Activated CD4-positive, alpha-beta T cell treated with anti-CD3 and anti-CD28 coated beads, Interleukin-10, Interleukin-2, amounts not matched to agents 100 ng/mL and 50 ng/mL, durations not matched to agents 16 hours and 8 hours (primary cell): ENCODE measurements at places on chromosomes 11 and 22.

GRCh38 chr11:114059984-114060391 is 477 bp downstream of the ZBTB16 start:
- DNase-seq = no peak

DNA sequence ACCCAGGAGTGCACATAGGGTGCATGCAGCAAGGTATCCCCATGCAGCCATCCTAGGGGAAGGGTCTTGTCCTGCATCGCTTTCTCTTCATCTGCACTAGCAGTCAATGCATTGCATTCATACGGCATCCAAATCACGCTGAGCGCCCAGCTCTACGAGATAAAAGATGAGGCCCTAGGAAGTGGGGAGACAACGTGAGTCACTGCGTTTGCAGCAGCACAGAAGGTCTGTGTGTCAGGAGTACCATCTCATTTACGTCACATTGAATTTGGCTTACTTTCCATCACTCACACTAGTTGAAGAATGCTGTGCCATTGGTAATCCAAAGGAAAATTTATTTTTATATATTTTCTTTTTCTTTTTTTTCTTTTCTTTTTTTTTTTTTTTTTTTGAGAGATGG is 2.5 kb upstream of the ST14 start:
- DNase-seq = no peak

DNA sequence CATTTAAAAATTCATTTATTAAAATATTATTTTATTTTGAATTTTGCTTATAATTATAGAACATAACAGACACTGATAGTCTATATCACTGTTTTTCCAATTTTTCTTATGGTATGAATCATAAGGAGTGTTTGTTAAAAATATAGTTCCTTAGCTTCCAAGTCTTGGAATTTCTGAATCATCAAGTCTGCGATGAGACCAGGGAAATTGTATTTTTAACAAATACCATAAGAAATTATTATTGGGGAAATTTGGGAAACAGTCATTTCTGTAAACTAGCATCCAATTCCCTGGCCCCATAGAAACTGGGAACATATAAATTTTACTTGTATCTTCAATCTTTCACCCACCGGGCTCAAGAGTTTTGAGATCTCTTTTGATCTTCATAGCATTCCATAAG is 38.0 kb upstream of the PICALM start:
- DNase-seq = no peak

- DNase-seq = no peak
Measured at GRCh38 chr11:70825893-70826540, 426.4 kb downstream of the SHANK2 start.

DNA sequence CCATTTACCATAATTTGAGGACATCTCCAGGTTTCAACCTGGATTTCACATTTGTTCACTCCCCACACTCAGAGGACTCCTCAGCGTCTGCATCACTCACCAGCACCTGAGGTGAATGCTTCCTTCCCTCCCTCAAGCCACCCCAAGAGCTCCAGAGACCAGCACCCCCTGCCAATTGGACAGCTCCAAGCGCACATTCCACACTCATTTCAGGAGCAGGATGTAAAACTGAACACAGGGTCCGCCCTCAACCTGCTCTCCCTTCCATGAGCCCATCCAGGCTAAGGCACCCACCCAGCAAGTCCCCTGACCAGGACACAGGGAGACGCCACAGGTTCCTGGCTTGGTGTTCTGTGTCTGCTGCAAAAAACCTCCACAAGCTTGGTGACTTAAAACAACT is 3.9 kb downstream of the SCGB1D1 start:
- DNase-seq = no peak

- peak; percentile 61 for DNase-seq
Measured at GRCh38 chr22:24758164-24758799, 16.2 kb downstream of the PIWIL3 start.

GRCh38 chr22:22573047-22573889 is 14.2 kb upstream of the PRAME start:
- DNase-seq = no peak

- no peak for DNase-seq
Measured at GRCh38 chr11:43518408-43519160, 159.9 kb downstream of the TTC17 start.

- no peak for DNase-seq
Measured at GRCh38 chr11:36243641-36244040, 45.6 kb downstream of the COMMD9 start.

- no peak for DNase-seq
Measured at GRCh38 chr11:33774736-33775466, 581 bp upstream of the FBXO3 start.

DNA sequence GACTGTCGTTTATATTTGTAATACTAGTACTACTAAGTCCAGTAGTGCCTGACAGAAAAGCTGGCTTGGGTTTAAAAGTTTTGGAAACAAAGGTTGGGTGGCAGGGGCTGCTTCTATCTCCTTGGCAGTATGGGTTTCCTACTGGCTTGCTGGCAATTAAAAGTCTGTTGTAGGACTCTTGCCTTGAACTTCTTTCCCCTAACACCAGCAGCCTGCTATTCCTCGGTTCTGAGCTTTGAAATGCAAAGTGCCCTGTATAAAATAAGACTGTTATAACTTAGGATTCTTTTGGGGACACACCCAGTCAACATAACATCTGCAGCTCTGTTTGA is 1.3 kb downstream of the RNF169 start:
- DNase-seq = no peak

GRCh38 chr22:25566898-25567235 is 2.4 kb downstream of the GRK3 start:
- DNase-seq = no peak

DNA sequence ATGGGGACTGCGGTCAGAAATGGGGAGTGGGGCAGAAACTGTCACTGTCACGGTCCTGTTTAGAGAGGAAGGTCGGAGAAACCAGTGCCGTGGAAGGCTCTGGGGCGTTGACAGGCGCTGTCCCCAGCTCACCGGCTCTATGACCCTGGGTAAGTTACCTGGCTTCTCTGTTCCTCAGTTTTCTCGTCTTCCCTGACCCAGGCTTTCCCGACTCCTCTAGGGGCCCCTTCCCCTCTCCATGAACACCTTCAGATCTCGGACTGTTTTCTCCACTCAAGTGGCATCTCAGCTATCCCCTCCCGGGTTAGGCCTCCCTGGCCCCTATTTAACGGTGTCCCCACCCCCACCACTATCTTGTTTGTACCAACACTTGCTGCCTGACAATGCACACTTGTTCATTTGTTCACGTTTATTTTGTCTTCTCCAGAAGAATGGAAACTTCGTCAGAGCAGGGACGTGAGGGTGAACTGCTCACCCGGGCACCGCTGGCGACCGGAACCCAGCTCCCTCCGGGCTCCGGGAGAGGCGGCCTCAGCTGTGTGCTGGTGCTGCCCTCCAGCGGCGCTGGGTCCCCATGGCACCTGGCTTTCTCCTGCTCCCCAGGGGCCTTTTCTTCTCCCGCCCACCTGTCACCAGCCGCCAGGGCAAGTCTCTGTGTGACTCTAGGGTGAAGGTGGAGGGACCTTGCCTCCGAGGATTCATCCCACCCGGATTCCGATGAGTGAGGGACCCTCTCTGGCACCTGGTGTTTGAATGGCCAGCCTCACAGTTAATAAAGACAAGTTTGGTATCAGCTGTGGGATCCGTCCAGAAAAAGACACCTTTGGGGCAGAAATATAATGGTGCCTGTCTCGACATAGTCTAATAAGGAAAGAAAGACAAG is 33.1 kb upstream of the SLC35C1 start:
- DNase-seq = peak; percentile 88

- DNase-seq = no peak
Measured at GRCh38 chr11:19910931-19911330, 198.3 kb downstream of the NAV2 start.

DNA sequence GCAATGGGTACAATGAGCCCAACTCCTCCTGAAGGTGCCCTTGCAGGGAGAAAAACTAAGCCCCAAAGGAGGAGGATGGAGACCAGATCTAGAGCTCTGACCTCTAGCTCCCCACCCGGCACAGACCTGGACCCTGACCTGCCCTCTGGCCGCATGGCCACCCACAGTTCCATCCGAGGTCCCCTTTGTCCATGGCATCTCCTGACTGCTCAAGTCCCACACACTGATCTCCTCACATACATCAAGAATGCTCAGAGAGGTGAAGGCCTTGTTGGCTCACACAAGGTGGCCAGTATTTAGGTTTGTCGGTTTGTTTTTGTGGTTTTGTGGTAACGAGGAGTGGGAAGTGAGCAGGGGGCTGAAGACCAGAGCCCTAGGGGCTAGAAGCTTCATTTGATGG is 423.5 kb upstream of the B3GAT1 start:
- DNase-seq = no peak

DNA sequence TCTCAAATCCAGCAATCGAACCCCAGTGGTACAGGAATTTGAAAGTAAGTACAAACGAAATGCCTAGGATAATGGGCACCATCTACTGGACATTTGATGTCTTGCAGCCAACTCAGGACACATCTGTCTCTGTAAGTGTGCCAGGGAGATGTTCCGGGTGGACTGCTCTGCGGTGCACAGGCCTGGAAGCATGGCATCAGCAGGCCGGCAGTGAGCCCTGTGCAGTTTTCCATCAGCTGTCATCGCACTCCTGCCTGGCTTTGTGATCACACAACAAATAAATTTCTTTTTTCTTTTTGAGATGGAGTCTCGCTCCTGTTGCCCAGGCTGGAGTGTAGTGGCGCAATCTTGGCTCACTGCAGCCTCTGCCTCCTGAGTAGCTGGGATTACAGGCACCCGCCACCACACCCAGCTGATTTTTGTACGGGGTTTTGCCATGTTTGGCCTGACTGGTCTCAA is 71.0 kb downstream of the JAM3 start:
- peak; percentile 55 for DNase-seq

- peak; percentile 97 for DNase-seq
Measured at GRCh38 chr11:74592441-74593362, at the start of gene POLD3. Gene POLD3 (plus strand): TSS chr11:74592582. CDS start chr11:74592659, 77 bp downstream.

DNA sequence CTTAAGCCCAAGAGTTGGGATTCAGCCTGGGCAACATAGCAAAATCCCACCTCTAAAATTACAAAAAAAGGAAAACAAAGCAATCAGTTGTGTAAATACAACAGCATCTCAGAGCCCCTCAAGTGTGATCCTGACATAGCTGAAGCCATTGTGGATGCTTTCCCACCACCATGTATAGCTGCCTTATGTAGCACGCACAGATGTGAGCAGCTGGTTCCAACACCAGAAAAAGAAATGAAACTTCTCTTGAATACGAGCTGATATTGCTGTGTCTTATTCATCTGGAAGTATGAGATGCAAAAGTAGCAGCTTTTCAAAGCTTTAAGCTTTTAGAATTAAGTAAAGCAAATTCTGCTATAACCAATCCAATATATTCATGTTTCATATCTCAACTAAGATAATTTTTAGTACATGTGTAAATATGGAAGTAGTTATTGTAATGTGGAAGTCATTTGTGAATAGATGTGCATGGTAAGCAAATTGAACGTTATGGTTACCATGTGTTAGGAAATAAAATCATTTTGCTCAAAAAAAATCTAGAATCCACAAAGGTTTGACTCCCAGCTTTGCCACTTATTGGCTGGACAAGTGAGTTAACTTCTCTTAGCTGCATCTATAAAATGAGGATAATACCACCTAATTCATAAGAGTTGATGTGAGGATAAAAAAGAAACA is 63.2 kb downstream of the SGSM3 start:
- no peak for DNase-seq

DNA sequence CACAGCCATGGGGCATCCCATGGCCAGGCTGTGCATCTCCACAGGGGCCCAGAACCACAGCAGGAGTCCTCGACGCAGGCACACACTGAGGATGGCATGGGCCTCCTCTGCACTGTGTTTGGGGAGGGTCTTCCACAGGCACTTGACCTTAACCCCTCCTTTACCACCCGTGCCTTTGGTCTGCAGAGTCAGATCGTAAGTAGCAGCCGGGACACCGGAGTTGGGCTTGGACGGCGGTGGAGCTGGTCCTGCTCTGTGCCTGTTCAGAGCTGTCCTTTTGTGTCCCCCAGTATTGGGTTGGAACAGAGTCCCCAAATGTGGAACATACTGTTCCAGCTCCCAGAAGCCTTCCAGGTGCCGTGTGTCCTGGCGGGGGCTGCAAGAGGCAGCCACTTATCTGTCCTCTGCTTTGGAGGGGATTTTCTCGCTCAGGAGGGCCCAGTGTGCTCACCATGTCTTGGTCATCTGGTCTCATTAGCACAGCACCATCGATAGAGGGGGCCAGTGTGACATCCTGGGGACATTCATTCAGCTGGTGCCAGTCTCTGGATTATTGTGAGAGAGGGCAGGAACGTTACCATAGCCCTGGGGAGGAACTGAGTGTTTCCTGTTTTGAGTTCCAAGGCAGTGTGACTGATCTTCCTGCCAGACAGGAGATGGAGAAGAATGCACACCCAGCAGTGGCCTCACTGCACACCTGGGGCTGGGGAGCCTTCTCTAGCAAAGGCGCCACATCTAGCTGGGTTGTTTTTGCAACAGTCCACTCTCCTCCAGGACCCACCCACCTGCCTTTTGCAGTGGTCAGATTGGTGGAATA is 12.4 kb downstream of the CRELD2 start:
- DNase-seq = peak; percentile 73

DNA sequence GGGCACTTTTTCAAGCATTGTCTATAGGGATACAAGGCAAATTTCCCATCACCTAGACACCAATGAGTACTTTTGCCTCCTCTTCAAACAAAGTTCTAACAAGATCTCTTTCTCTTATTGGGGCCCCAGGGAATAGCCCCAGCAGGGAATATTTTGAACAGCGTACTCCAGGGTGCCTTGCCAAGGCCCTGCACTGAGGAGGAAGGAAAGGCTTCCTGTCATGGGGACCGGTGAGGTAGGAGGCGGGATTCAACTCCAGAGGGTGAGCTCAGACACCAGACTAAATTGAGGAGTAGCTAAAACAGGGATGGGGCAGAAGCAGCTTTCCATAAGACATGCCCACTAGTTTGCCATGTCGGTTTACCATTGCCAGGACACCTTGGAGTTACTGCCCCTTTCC is 28.0 kb upstream of the OR56B4 start:
- no peak for DNase-seq

DNA sequence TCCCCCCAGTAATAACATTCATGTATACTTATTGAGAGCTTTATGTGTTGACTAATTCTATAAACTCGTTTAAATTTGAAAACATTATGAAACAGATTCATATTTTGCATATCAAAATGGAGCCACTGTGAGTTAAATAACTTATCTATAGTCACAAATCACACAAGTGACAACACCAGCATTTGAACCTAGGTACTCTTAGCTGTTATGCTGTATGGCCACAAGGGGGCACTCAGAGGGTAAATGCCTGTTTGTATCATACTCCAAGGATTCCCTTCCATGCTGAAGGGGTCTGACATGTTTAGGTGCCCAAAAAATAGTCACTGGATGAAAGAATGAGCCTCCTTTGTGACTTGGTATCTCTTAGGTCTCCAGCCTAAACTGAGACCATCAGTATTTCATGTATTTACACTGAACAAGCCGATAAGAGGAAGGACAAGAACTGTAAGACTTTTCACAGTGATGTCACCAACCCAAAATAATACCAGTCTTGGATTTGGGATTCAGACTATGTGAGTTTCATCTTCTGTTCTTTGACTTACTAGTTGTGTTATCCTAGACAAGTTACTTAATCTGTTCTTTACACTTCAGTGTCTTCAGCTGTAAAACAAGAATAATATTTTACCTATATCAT is 12.2 kb upstream of the OR52D1 start:
- DNase-seq = peak; percentile 48

GRCh38 chr11:23679041-23679440 is 817.8 kb upstream of the LUZP2 start:
- DNase-seq = no peak
